ENCODE measurements at places on chromosomes 3 and 15.

DNA sequence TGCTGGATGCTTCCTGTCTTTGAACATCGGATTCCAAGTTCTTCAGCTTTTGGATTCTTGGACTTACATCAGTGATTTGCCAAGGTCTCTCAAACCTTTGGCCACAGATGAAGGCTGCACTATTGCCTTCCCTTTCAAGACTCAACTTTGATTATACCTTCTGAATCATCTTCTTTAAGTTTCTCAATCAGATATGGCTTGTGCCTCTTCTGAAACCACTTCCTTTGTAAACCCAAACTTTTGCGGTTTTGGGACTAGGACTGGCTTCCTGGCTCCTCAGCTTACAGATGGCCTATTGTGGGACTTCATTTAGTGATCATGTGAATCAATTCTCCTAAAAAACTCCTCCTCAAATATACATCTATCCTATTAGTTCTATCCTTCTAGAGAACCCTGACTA lies 47.1 kb upstream of the CADPS start:
- DNase-seq, result no peak

- no peak for DNase-seq
Measured at GRCh38 chr3:126994661-126995245, 11.8 kb downstream of the PLXNA1 start.

DNA sequence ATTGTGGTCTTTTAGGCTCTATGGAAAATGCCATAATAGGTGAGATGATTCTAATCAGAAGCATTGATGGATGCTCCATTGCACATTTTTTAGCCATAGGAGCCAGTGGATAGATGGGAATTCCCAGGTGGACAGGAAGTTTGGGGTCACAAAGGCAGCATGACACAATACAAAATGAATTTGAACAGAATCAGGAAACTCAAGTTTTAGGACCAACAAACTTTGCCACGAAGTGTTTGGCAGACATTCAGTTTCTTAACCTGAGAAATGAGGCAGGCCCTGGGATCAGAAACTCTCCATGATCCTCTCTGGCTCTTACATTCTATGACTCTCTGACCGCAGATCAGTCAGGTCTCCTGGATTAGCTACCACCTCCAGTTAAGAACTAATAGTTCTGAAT lies 275.4 kb downstream of the TIGIT start:
- DNase-seq, result no peak

DNA sequence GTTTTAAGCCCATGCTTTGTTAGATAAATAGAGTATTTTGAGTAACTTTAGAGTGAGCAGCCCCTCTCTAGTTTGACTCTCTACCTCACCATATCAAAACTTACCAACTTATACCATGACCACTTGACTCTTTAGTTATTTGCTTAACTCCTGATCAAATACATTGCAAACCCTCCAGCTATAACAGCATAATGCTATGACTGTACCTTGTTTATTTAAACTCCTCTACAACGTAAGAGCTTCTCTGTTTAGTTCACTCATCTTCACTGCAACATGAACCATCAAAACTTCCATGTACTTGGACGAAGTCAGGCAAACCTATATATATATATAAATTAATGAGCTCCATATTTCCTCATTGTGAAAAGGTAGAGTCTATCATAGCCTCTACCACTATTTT lies 218.2 kb downstream of the DPH6 start:
- no peak for DNase-seq

DNA sequence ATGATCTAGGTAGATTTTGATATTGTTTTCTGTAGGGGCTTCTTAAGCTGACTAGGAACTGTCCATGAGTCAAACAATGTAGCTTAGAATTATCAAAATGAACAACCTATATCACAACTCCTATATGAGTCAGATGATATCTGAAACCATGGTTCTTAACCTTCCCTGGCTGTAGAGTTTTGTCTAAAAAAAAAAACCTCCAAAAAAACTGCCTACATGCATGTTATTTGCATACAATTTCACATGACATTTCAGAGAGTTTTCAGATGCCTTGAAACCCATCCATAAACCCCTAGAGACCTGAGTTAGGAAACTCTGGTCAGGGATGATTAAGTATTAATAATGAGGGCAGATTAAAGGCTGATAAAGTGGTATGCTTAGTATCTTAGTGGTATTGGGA lies 157.0 kb downstream of the CHST2 start:
- no peak for DNase-seq

- no peak for DNase-seq
Measured at GRCh38 chr3:42827654-42828053, 18.4 kb downstream of the ACKR2 start.

DNA sequence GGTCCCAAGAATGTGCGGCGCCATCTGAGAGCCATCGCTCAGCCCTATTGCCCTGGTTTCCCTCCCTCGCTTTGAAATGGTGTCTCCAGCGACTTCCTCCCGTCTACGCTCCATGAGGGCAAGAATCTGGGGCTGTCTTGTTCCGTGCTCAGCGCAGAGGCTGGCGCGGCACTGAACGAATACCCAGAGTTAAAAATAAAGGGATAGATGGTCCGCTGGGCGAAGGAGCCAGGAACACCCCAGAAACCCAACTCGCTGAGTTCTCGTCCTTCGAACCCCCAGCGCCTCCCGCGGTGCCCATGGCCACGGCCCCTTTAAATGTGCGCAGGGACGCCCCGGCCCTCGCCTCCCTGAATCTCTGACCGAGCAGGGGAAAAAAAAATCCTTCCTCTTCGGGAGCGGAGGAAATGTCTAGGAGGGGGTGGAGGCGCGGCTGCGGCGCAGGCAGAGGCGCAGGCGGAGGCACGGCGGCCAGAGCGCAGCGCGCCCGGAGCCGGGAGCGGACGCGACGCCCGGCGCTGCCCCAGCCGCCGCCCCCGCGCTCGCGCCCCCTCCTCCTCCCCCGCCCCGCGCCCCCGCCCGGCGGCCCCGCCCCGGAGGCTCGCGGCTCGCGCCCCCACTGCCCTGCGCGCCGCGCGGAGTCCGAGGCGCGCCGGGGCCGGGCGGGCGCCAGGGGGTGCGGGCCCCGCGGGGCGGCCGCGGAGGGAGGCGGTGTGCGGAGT lies 8.5 kb upstream of the FGD5 start:
- no peak for DNase-seq
